NCI-H1105 (cell line): ENCODE measurements at places on chromosomes 4 and X.

DNA sequence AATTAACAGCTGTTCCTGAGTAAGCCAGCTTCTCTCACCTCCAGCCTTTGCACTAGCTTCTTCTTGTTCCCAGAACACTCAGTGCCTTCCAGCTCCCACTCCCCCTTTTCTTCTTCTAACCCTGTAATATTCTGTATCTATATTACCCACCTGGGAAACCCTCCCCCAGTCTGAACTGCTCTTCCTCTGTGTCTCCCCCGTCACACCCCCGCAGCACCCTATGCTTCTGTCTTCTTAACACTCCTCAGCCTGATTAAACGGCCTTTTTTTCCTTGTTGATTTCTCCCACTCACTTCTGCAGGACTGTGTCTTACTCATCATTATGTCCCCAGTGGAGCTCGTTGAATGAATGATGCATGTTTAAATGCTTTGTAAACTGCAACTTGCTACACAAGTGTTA lies 9.0 kb upstream of the LONRF3 start:
- no peak for DNase-seq

DNA sequence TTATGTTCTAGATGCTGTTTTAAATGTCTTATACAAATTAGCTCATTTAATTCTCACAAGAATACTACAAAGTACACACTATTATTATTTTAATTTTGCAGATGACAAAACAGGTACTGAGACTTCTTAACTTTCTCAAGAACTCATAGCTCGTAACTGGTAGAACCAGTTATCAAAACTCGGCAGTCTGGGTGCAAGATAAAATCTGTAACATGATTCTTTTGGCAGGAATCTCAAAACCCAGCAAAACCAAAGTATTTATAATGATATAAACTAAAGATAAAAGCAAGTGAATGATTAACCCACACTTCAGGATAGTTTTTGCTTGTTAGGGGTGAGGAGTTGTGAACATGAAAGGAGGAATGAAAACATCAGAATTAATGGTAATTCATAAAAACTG lies 27.6 kb downstream of the CLNK start:
- DNase-seq = no peak

GRCh38 chr4:2179717-2180116 lies 62.2 kb downstream of the HAUS3 start:
- no peak for DNase-seq

DNA sequence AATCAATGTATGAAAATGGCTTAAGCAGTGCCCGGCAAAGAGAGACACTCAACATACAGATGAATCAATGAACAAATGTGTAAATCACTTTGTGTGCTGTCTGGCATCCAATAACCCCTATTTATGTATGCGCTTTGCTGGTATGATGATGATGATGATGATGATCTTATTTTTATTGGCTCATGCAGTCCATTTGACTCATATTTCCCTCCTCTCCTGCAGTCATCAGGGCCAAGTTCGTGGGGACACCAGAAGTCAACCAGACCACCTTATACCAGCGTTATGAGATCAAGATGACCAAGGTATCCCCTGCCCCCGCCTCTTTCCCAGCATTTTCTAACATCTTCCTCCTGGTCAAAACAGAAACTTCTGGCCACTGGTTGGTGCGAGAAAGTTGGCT lies 2.5 kb downstream of the TIMP1 start:
- no peak for DNase-seq

GRCh38 chr4:159422019-159422418 lies 319.1 kb downstream of the RAPGEF2 start:
- no peak for DNase-seq

DNA sequence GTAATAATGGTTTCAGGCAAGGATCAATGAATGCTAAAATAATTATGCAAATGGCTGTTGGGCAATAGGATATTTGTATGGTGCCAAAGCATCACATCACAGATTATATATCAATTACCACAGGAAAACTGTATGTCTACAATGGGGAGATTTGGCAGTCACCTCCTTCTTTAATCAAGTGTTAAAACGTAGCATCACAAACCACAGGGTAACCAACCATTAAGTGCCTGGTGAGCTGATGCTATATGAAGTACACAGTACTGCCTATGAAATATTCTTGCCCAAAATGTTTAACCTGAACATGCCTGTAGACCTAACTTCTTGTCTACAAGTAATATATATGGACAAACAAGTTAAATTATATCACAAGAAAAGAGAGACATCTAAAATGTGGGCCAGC lies 25.3 kb downstream of the MECP2 start:
- DNase-seq = no peak

- no peak for DNase-seq
Measured at GRCh38 chr4:70197842-70198241, 2.3 kb downstream of the ODAM start.

GRCh38 chr4:5572114-5572513 lies 136.2 kb downstream of the EVC2 start:
- no peak for DNase-seq

- DNase-seq = no peak
Measured at GRCh38 chr4:151569650-151570049, 160.7 kb downstream of the FHIP1A start.

GRCh38 chrX:9433596-9433995 lies 31.3 kb upstream of the TBL1X start:
- no peak for DNase-seq

- DNase-seq = no peak
Measured at GRCh38 chr4:96598465-96598864, 758.6 kb downstream of the PDHA2 start.

DNA sequence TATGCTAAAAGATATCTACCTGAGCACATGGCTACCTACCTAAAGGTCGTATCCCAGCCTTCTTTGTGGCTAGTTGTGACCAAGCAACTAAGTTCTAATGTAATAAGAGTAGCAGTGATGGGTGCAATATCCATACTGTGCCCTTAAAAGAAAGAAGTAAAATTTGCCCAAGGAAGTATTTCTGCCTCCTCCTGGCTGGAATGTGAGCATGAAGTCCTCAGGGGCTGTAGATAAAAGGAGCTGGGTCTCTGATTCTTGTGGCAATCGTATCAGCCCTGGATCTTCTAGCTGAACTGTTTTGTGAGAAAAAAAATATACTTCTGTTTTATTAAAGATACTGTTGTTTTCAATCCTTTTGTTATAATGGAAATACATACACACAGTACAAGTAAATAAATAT lies 217.4 kb downstream of the GPAT3 start:
- DNase-seq = no peak

- DNase-seq = no peak
Measured at GRCh38 chrX:154349979-154350378, 24.5 kb downstream of the FLNA start.

GRCh38 chrX:149284616-149285015 lies 220.5 kb downstream of the IDS start:
- no peak for DNase-seq

- no peak for DNase-seq
Measured at GRCh38 chrX:46447384-46447783, 97.8 kb downstream of the ZNF674 start.

DNA sequence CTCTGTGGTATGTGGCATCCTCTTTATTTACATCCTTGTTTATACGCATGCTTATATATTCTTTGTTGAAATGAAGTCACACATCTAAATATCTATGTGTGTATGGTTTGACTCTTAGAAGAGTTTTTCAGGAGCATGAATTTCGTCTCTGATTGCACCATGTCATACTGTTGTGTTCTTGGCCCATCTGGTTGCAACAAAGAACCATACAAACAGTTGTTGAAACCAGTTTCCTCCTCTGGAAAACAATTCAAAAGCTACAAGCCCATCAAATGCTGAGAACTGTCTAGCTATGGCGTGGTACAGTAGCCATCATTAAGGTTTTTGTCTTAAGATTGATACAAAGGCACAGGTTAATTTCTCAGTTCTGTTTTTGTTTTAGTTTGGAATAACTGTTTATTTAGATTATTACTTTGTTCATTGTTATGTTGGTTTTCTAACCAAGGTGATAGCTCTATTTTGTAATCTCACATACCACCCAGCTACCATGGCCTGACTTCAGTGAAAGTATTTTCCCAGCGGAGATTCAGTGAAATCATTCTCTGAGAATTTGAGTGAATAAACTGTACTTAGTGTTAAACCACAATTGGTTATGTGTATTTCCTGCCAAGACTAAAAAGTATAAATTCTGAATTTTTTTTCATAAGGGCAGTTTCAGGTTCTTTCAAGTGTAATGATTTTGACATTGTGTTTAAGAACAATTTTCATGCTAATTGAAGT lies 91.0 kb downstream of the ARHGAP24 start:
- no peak for DNase-seq

DNA sequence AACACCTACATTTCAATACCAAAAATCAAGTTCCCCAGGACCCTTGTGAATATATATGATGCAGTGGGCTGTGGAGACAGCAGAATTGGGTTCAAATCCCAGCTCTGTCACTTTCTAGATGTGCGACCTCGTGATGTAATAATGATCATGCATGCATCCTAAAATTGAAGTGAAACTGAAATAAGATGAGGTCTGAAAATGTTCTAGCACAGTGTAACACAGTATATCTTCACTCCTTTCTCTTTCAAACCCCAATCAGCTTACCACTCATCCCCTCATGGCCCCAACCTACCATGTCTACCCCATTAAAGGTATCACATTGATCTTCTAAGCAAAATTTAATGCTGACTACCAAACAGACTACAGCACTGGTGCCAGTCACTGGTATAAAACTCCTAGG lies 69.9 kb upstream of the BRS3 start:
- DNase-seq = no peak

GRCh38 chrX:10177004-10177396 lies 20.2 kb downstream of the CLCN4 start:
- DNase-seq = no peak
